NCI-H1105 (cell line): ENCODE measurements at places on chromosomes 3 and 15.

DNA sequence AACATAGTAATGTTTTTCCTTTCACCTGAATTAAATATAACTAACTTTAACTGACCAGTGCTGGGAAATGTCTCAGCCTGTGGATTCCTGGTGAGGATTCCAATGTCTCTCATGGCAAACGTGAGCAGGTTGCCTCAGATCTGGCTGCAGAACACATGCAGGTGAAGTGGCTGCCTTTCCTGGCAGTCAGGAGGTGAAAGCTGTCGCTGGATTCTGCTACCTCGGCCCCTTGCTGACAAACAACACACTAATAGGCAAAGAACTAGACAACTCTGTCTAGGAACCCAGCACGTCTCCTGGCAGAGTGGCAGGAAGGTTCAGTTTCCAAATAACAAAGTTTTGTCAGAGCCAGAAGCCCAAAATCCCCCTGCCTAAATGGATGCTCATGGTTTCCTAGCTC is 400.8 kb upstream of the PPP2R3A start:
- no peak for DNase-seq

DNA sequence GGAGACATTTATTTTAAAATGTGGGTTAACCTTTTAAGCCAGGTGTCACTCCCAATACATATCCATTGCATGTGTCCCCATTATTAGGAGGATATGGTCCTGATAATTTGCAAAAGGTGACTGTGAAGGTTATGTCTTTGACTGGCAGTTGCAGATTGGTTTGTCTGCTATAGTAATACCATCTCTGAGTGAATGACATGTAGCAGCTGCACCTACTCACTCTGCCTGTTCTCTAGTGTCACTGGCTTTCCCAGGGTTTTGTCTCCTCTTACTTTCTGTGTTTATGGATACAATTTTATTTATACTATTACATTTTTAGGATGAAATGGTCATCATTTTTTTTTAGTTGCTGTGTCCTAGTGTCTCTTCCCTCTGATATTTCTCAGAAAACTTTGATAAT is 393.2 kb downstream of the C3orf38 start:
- no peak for DNase-seq

- no peak for DNase-seq
These were observed 19.5 kb upstream of the WDR49 start for GRCh38 chr3:167673221-167673620.

- DNase-seq: no peak
These were observed 130.6 kb upstream of the CGNL1 start for GRCh38 chr15:57245714-57246113.

GRCh38 chr3:57659806-57660439 is 33.0 kb downstream of the DENND6A start:
- DNase-seq: no peak

DNA sequence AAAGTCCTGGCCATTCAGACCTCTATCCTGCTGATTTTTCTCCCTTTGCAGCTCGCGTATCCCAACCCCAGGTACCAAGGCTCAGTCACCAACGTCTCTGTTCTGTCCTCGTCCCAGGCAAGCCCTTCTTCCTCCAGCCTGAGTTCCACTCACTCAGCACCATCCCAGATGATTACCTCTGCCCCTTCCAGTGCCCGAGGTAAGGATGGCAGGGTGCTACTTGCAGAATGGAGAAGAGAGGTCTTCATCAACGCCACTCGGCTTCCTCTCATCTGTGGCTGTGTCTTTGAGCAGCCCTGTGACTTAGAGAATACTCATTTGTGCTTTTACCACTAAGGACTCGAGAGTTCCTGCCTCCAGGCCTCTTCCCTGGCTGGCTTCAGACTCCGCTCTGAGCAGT is 22.6 kb upstream of the MANF start:
- no peak for DNase-seq

GRCh38 chr15:77630956-77631744 is 1.6 kb downstream of the LINGO1 start:
- DNase-seq: no peak

- no peak for DNase-seq
These were observed 443.8 kb upstream of the TGFBR2 start for GRCh38 chr3:30162579-30162978.

- no peak for DNase-seq
These were observed 27.6 kb downstream of the NIPA2 start for GRCh38 chr15:22866079-22866478.

DNA sequence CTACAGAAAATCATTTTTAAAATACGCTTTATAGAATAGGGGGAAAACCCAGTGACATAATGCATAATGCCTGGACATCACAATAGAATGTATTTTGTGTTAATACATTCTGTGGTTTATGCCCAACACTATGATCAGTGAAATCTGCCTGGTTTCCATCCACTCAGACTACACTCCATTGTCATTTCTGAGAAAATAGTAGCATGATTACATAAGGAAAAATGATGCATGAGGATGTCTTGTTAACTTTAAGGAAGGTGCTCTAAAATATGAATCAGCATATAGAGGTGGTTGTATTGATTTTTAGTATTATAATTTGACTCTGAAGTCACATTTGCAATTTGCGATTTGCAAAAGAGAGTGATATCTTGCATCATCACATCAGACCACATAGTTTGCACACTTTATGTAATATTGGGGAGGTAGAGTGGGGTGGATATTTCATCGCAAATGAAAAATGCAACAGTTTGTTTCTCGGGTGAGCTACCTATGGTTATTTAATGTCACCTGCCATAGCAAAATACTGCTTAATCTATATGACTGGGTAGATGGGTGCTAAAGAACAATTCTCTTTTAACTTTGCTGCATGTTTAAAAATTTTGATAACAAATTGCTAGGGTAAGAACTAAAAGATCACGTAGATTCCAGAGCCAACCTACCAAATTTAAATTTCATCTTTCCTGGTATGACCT is 403.9 kb downstream of the IL5RA start:
- no peak for DNase-seq

DNA sequence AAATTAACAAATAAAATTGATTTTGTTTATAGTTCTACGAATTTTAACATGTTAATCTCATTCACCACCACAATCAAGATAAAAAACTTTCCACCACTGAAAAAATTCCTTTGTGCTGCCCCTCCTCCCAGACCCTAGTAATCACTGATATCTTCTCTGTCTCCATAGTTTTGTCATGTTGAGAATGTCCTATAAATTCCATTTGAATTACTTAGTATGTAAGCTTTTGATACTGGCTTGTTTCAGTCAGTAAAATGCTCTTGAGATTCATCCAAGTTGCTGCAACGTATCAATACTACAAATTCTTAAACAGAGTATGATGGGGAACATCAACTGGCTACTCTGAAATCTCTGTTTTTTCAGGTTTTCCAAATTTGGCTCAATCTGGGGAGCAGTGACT is 129.6 kb downstream of the CTNNB1 start:
- no peak for DNase-seq

GRCh38 chr3:183591881-183592521 is 36.5 kb upstream of the KLHL6 start:
- no peak for DNase-seq

- DNase-seq: no peak
These were observed 132.5 kb downstream of the DNAJB8 start for GRCh38 chr3:128334086-128334645.

- no peak for DNase-seq
These were observed 57.3 kb downstream of the FRMD5 start for GRCh38 chr15:44137750-44138149.

- DNase-seq: peak; percentile 96
These were observed 3.9 kb downstream of the GP5 start for GRCh38 chr3:194395212-194395611.

DNA sequence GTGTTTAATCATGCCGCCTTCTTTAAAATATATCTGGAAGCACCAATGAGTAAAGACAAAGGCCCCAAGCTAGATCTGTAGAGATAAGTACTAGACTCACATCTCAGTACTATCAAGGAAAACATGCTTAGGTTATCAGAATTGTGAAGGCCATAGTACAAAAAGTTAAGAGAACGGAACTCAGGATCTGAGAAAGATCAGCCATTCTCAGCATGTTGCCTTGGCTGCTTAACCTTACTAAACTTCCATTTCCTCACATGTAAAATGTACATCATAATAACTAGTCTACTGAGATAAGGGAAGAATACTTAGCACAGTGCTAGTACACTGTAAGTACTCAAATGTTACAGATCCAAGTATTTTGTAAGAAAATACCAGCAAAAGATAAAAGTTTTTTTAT is 7.6 kb downstream of the DNAJC19 start:
- no peak for DNase-seq

GRCh38 chr3:139427283-139428060 is 38.0 kb upstream of the COPB2 start:
- DNase-seq: peak; percentile 90

- DNase-seq: no peak
These were observed 53.8 kb upstream of the MAP4 start for GRCh38 chr3:48070030-48070429.

DNA sequence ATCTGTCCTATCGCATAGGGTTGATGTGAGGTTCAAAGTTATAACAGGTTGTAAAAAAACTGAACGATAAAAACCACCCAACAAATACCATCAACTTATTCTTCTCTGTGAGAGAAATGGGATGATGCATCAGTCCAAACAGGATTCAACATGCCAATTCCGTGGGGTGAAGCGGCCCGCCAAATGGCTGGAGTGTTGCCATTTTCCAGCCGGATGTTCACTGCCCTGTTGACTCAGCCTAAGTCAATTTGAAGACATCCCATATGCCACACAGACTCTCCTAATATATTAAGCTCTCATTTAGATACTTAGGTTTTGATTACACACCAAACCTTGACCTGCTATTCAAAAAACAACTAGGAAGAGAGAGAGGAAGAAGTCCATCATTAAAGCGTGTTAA is 311.1 kb downstream of the VPS13C start:
- DNase-seq: no peak

DNA sequence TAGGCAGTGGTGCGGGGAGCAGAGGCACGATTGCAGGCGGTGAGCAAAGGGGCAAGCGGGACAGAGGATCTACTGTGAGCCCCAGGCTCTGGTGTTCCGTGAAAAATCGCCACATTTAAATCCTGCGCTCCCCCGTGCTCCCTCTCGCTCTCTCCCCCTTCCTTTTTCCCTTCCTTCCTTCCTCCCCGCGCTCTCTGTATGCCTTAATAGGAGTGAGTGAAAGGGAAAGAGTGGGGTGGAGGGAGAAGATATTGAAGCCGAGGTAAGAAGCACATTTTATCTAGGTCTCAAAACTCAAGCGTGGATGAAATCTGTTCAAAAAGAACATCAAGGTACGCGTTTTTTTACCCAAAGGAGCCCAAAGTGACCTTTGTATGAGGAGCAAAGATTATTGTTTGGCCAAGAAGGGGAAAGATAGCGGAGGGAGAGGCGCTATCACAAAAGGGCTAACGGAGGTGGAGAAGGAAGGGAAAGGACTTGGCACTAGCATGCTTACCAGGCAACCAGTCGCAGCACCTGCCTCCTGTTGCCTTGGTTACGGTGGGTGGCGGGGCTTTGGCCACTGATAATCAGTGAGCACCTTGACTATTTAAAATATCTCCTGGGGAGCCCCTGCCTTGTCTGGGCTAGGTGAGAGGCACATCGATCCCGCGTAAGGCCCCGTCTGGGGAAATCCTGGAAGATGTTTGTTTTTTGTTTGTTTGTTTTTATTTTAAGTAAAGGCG is 14.9 kb upstream of the AEN start:
- peak; percentile 44 for DNase-seq
